ENCODE measurements at places on chromosomes 2 and 18. TPM values are rescaled to one million over a fixed set of nuclear protein-coding genes. Genes with fewer than 3 reads are reported as not detected.

DNA sequence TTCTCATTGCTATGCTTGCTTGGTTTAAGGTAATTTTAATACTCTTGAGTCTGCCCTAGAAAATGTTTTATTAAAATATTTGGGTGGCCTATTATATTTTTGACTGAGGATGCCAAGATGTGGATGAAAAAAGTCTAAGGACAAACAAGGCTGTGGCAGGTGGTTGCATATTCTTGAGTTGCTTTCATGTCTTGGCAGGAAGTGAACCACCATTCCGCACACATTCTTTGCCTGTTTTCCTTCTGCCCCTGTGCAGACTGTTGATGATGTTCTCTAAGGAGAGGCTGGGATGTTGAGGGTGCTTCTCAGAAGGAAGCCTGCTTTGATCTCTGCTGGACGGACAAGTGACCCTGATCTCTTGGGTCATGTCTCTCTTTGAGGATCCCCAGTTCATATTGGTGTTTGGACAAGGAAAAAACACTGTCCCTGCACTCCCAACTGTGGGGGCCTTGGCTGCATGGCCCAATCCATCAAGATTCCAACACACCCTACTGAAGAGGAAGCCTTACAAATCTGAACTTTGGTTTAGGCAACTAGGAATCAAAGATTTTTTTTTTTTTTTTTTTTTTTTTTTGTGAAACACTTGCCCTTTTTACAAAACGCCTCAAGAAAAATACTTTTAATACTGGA, 45.0 kb upstream of the CD28 start:
- DNase-seq = no peak

GRCh38 chr2:205058409-205058808, 513.1 kb downstream of the PARD3B start:
- DNase-seq = no peak

Gene KCMF1
- total RNA-seq = 20.2 TPM

GRCh38 chr2:219308142-219309101, 779 bp downstream of the PTPRN start:
- DNase-seq = peak; percentile 40

- no peak for DNase-seq
Measured at GRCh38 chr18:55252053-55252675, 292.9 kb upstream of the CCDC68 start.

DNA sequence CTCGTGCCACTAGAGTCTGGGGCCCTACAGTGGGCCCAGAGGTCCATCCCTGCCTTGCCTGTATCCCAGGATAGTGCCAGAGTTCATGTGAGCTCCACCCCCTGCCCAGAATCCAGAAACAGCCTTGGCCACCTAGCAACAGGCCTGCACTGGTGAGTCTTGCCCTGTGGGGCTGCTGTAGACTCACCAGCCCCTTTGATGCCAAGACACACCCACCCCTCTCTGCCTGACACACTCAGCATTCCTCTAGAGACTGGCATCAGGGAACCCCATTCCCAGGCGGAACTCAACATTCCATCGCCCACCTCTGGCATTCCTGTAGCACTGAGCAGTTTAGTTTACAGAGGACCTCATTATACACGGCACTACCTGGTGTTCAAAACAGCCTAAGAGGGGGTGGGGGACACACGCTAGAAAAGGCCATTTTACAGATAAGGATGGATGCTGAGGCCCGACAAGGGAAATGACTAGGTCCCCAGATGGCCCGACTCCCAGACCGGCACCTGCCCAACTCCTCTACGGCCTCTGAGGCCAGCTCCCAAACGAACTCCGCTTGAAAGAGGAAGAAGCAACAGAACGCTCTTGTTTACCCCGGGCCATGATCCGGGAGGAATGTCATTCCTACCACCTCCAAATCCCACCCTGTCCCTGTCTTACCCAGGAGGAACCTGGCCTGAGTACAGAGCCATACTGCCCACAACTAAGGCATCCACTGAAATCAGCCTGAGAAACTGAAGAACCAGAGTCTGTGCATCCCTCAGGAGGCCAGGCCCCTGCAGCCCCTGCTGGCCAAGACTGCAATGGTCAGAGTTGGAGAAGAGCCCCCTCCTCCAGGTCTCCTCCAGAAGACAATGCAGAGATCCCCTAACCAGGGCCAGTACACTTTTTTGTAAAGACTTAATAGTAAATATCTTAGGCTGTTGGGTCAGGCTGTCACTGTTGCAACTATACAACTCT, 180.2 kb downstream of the TNS1 start:
- DNase-seq = no peak

Gene FSIP2
- 1.1 TPM for total RNA-seq

Gene MYOM1
- total RNA-seq = 0.27 TPM

- no peak for DNase-seq
Measured at GRCh38 chr2:201183365-201183727, 405 bp downstream of the CASP10 start.

DNA sequence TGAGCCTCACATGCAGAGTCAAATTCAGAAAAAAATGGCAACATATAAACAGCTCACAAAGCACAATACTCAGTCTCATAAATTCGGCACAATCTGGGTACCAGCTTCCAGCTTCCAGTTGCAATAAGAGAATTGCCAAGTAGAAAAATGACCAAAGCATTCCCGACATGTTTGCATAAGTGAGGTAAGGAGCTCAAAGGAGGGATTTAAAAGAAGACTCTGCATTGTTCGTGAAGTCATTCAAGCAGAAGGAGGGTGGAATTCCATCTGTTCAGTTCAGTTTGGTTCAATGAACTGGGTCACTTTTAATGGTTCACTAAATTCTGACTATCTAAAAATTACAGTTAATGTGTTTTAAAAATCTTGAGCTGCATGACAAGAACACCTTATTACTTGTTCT, 106.7 kb upstream of the KLHL14 start:
- no peak for DNase-seq

DNA sequence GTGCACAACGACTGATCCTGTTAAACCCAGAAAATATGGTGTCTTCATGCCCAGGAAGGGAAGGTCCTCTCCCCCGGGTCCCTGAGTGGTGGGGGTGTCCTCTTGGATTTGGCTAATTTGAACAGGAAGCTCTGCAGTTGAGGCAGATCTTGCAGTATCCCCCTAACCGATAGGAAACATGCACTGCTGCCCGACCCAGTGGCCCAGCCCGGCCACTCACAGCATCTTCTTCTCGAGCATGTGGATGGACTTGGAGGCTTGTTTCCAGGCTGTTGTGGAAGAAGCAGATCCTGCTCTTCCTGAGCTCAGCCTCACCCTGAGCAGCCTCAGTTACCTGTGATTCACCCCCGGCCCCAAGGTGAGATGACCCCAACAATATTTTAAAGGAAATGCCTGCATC, 46.4 kb upstream of the ASB1 start:
- DNase-seq = no peak

Gene DNAJC5G
- not detected for total RNA-seq

Measured in hematopoietic multipotent progenitor cell (in vitro differentiated cells).